ENCODE measurements at places on chromosomes 3 and 15.

- DNase-seq, result no peak
Measured at GRCh38 chr3:49506906-49507305, 36.8 kb downstream of the DAG1 start.

GRCh38 chr3:56885453-56885852, 83.7 kb upstream of the ARHGEF3 start:
- DNase-seq, result no peak

DNA sequence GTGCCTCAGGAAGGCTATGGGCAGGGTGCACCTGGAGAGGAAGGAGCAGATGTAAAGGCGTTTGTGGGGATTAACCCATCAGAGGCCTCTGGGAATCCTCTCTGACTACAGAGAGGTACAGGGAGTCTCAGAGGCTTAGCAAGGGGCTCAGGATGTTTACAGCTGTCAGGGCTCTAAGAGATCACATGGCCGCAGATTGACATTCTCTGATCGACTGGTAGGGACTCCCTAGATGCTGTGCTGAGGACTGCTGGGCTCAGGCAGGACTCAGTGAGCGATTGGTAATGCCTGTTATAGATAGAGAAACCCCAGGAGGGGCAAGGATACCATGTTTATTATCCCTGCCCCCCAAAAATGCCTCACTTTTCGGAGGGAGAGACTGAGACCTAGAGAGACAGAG, 103.5 kb downstream of the CORO2B start:
- no peak for DNase-seq

GRCh38 chr15:81133782-81134461, at the start of gene CFAP161:
TSS of gene CFAP161 (plus strand) at chr15:81134270. CDS start at chr15:81134330, 60 bp downstream.
- peak; percentile 28 for DNase-seq

DNA sequence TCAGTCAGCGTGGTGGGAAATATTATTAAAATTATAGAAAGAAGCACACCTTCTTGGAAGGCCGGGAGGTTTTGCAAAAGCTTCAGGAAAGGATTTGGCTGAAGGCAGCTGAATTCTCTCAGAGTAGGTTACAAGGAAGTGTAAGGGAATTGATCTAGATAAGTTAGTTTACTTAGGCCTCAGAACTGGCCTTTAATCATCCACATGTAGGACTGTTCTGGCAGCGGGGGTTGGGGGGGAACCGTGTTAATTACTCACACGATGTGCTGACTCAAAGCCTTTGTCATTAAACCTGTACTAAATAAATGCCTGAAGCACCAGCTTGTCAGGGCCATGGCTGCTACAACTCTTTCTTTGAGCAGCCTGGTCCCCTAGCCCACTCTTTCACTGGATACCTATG, 12.8 kb downstream of the ASB14 start:
- DNase-seq, result no peak

DNA sequence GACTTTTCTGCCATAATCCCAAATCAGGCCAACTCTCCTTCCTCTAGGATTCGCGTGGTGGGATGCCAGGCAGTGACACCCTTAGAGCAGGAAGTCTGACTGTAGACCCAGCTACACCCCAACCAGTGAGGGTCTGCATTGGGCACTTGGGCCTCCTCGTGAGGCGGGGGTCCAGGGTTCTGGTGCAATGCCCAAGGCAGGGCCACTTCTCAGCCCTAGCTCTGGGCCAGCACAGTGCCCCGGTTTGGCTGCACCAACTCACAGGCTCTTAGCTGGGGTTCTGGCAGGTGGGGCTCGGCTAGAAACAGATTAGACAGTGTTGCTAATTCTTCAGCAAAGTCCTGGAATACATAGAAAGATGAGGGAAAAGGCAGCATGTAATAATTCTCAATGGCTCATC, 12.7 kb downstream of the CDAN1 start:
- no peak for DNase-seq

DNA sequence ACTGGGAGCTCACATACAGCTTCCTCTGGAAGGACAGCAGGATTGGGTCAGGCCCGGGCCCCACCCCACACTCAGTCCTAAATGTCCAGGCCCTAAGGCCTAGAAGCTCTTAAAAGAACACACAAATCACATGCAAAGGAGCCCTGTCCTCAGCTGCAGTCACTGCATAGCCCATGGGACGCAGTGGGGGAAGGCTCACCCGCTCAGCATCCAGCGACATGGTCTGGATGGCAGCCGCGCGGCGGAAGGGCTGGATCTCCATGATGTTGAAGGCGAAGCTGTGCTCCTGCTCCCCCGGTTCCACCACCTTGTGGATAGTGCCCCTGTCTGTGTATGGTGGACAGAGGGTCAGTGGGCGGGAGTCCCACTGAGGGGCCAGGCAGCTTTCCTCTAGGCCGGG, 22.1 kb downstream of the SEMA7A start:
- no peak for DNase-seq

DNA sequence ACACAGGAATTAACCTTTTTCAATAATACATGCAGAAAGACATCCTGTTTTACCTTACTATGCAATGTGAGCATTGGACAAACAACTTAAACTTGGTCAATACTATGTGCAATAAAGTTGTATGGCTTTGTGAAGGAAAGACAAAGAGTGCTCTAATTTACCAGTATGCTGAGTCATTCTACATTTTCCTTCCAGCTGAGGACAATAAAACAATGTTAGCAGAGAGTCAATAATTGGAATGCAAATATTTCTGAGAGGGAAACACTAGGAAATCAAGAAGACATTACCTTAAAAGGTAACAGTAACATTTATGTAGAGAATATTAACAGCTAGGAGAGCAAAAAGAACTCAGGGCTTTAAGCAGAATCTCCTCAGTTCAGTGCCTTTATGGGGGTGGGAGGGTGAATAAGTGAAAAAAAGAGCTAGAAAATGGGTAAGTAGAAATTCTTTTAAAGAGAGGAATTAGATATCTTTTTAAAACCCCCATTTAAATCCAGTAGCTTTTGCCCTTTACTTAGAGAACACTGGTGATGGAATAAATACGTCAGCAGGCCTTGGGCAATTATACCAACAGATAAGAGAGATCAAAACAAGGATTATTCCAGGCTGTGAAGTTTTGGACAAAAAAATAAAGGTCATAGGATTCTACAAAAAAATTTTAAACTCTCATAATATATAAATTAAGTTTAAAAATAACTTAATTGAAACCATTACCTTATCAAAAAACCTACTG, 11.6 kb upstream of the HGD start:
- DNase-seq, result no peak

DNA sequence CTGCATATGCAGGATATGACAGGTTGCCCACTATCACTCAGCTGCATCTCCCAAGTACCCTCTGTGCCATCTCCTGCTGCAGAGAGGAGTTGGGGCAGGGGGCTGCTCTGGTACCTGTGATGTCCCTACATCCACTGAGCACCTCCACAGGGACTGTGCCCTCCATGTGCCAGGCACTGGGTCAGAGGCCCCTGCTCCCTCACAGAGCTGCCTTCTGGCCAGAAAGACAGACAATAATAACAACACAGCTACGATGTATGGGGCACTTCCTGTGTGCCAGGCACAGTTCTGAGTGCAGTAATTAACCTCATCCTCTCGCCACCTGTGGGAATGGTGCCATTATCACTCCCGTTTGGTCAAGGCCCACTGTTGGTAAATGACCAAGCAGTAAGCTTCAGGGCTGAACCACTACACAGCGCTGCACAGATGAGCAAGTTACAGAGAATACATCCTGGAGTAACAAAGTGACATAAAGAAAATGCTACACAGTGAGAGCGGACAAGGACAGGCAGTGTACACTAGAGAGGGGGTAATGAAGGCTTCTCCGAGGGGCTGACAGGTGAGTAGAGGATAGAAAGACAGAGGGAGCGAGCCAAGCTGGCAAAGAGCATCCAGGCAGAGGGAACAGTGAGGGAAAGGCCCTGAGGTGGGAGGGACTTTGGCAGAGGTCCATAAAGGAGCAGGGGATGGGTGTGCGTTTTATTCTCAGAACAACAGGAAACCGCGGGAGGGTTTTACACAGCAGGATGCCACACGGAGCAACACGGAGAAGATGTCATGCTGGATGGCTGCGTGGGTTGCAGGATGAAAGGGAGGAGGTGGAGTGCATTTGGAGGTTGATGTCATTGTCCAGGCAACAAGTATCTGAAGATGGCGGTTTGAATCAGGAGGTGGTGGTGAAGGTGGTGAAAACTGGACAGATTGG, 13.6 kb downstream of the WNT7A start:
- no peak for DNase-seq

DNA sequence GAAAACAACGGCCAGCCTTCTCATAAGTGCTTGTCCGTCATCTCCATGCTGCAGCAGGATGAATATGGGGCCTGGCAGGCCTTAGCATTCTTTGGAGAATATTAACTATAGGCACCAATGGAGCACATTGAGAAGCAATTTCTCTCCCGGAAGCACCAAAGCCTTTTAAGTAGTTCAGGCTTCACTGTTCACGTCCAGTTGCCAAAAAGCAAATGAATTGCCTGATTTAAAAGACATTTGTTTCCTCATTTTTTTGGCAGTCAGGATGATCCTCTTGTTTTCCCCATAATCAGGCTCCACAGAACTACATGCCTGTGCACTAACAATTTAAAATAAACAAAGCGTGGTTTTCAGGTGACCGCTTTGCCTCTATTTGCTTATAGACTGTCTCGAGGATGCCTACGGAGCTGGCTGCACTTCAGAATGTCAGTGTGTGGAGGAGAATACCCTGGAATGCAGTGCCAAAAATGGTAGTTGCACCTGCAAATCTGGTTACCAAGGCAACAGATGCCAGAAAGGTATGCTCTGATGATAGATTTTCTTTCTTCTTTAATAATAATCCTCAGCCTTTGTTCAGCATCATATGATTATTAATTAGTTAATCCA, 725.2 kb upstream of the GOLIM4 start:
- DNase-seq, result no peak

GRCh38 chr3:38028621-38029361, 651 bp downstream of the PLCD1 start:
- no peak for DNase-seq

DNA sequence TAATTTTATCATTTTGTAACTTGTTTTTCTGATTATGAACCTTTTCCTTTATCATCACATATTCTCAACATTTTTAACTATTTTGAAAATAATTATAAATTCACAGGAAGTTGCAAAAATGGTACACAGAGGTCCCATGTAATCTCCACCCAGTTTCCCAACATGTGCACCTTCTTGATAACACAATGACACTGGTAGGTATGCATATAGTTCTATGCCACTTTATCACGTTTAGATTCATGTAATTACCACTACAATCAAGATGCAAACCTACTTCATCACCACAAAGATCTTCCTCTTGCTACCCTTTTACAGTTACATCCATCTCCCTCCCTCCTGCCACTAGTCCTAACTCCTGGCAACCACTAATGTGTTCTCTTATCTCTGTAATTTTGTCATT, 413.9 kb downstream of the SHQ1 start:
- no peak for DNase-seq

GRCh38 chr3:64295594-64295993, 70.3 kb upstream of the PRICKLE2 start:
- no peak for DNase-seq

DNA sequence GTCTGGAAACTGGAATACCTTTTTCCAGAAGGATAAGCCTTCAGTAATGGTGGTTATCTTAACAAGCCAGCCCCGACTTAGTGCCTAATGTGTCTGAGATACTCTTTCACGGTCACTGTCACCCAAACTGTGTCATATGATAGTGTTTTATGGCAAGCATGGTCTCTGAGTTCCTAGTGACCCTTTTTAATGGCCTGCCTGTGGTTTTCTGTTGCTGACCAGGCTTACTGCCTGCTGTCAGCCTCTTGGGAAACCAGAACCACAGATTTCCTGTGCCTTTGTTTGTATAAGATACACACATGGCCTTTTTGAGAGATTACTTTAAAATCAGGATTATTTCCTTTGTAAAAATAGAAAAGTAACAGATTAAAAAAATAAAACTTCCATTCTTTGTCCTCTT, 22.4 kb downstream of the HPS3 start:
- DNase-seq, result no peak

DNA sequence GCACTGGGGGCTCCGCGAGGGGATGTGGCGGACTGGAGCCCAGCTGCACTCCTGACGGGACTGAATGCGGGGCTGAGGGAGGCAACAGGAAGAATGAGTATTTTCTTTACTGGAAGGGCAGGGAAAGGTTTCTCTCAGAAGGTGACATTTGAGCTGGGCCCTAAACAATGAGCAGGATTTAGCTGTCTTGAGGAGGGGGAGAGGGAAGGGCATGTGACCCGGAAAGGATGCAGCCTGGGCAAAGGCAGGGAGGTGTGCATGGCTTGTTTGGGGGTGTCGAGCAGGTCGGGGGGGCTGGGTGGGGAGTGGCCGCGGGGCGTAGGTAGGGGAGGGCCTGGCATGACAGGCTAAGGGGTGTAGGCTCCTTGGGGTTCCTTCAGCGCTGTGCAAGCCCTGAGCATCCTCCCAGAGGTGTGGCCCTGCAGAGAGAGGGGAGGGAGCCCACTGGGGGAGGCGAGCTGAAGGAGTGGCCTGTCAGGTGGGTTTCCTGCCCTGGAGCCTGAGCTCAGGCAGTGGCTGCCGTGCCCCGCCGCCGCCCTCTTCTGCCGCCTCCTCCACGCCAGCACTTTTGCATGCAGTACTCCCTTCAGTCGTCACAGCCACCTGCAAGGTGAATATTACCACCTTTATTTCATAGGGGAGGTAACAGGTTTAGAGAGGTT, 17.2 kb upstream of the ANKDD1A start:
- no peak for DNase-seq

- no peak for DNase-seq
Measured at GRCh38 chr3:173839859-173840258, 442.3 kb downstream of the NLGN1 start.

DNA sequence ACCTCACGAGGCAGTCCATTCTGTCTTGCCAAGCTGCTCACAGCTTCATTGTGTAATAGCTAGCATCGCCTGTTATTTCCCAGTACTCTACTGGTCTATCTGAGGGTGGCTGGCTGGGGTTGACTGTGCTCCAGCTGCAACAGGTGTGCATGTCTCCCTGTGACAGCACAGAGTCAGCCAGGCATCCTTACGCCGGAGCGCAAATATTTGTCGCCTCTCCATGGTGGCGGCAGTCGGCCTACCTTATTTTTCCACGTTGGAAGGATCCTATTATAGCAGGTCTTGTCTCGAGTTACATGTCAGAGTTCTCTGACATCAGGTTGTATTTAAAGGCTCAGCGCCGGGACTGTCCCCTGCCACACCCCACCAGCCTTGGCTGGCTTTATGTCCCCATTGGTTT, 307.1 kb downstream of the TLE3 start:
- DNase-seq, result no peak

DNA sequence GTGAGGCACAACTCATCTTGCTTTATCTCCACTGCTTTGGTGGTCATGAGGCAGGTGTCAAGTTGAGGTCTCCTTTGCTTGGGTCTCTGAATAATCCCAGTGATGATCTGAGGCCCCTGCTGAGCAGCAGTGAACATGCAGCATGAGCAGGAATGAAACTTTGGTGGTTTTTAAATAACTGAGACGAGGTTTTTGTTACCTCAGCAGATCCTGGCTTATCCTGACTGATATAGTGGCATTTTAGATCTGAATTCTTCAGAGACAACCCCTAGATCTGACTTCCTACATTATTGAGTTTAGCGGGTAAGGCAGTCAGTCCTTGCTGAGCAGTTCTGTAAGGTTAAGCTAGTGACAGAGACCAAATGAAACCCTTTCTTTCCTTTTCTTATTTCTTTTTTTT, 230.4 kb downstream of the ARRDC4 start:
- DNase-seq, result no peak
